ENCODE measurements at places on chromosomes 3 and 15.

GRCh38 chr15:64163659-64164362 lies 989 bp upstream of the PPIB start:
- peak; percentile 43 for DNase-seq

DNA sequence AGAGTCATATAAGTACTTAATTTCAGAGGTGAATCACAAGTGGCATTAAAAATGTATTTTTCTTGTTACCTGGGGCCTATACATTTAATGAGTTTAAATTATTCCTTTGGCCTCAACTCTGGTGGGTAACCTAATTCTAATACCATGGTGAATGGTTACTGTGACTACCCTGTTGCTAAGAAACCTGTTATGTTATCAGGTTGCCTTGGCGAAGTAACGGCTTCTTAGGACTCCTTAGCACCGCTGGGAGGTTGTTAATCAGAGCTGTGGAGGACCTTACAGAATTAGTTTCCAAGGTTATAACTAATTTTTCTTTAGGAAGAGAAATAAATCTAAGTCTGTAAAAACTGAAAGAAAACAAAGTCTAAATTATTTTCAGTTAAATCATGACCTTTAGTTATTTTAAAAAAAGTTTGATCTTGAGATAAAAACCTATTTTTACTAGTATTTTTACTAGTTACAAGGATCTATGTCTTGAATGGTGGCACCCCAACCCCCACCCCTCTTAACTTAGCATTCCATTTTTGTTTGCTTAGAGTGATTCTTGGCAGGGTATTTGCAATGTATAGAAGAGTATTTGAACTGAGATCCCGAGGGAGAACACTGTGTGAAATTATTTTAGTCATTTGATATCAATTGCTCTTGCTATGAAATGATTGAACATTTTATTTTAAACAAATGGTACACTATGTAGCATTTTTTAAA lies 155.5 kb downstream of the FNDC3B start:
- DNase-seq: peak; percentile 22

DNA sequence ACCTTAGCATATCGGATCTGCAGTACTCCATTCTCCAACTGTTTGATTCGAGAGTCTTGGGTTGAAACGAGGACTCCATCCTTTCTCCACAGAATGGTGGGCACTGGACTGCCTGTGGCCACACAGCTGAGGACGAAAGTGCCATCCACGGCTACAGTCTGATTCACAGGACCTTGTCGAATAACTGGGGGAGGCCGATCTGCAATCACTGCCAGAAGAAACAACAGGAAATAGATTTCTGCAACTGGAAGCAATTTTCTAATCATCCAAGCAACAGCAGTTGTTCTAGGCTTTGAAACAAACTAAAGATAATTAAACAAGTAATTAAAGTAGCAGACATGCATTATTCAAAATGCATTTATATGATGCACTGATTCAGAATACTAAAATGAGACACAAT lies 1097.7 kb downstream of the ROBO1 start:
- no peak for DNase-seq

DNA sequence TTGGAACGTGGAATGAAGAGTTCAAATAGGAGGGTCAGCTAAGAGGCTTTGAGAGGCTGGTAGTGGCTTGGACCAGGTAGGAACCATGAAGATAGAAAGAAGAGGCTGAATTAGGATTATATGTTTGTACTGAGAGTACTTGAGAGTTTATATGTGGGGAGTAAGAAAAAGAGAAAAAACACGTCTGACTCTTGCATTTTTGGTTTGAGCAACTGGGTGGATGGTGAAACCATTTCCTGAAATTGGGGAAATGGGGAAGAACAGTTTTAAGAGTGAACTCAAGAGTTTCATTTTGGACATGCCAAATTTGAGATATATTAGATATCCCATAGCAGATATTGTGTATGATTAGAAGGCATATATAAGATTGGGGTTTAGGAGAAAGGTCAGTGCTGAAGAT lies 92.9 kb upstream of the TNIK start:
- DNase-seq: no peak

DNA sequence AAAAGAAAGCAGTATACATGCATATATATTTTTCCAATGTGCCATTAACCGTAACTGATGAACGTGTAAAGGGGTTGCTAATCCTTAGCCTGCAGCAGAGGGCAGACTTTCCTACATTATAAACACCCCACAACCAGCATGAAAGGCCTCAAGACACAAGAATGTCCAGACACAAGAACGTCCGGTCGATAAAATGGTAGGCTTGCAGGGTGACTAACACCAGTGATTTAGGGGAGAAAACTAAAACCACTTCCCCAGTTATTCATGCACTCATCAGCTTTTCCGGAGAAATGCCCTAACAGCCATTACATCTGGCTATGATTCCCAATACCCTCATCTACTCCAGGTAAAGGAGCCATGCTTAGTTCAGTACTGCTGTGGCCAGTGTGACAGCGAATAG lies 57.4 kb downstream of the LRTM1 start:
- peak; percentile 1 for DNase-seq

DNA sequence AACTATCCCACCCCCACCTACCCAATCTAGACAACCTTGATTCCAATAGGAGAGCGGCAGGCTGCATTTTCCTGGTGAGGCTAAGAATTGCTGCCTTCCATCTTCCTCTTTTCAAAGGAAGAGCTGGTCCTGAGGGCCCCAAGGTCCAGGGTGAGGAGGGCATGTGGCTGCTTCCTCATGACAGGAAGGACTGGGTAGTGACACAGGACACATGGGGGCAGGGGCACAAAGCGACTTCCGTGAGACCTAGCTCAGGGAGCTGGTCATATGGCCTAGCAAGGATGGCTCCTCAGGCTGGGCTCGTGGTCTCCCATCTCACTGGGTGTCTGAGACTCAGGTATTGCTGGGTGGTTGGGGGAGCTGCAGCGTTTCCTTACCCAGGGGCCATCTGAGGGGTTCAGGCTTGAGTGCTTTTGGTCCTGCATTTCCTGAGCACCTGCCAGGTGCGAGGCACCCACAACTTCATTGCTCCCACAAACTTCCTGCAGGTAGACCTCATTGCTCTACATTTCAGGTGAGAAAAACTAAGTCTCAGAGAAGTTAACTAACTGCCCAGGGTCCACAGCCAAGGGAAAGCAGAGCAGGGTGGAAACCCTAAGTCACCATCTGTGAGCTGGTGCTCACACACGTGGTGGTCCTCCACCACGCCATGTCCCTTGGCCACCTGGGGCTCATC lies 160.0 kb upstream of the TLE3 start:
- DNase-seq: no peak

GRCh38 chr15:60391722-60392315 lies 6.0 kb downstream of the ANXA2 start:
- DNase-seq: no peak

GRCh38 chr3:15514663-15515340 lies 6.7 kb downstream of the COLQ start:
- DNase-seq: no peak

DNA sequence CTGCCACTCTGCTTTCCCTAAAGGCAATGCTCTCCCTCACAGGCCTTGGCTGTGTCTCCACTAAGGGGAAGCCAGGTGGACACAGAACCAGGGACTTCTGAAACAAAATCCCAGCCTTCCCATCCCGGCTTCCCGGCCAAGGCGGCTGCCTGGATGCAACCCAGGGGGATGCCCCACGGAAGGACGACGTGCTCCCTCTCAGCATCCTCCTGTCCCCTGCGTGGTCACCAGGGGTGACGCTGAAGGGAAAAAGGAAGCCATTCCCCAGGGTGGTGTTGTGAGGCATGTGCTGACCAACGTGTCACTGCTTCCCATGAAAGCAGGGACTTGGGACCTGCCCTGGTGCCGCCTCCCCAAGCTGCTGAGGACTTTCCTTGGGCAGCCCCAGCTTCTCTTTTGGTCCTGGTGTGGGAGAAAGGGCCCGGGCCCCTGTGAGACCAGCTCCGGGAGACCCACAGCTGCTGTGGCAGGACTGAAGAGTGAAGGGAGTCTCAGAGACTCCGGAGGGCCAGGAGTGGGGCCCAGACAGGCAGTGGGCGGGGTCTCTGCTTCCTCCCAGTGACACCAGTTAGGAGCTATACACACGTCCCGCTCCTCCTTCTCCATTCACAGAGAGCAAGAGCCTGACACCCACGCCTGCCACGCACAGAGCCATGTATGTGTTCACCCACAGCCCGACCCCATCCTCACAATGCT lies 139.2 kb downstream of the NUP210 start:
- no peak for DNase-seq

DNA sequence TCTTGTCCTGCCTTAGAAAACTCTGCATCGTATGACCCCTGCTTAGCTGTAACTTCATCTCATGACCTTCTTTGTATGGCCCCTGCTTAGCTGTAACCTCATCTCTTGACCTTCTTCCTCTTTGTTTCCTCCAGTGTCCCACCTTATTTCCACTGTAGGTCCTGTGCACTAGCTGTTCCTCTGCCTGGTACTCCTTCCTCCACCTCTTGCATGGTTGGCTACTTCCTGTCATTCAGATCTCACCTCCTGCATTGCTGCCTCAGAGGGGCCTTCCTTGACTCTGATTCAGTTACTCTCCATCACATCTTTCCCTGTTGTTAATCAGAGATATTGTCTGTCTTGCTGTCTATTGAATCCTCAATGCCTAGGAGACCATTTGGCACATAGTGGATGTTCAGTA lies 63.2 kb downstream of the PDE8A start:
- no peak for DNase-seq

- no peak for DNase-seq
Observed at GRCh38 chr15:40435023-40435709, 5.6 kb upstream of the BAHD1 start.

DNA sequence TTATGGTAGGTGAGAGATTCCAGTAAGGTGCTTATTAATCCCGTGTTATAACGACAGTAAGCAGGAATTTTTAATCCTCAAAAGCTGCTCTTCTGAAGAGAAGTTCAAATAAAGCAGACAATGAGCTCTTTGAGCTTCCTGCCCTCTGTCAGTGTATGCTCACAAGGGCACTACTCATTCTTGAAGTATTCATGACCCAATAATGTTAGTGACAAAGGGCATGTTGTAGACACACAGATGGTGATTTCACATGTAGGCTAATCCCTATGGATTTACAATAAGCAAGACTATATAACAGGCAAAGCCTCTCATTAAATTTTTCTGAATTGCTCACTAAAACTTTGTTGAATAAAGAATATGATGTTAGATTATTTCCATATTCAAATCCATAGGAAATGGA lies 578.6 kb downstream of the RSL24D1 start:
- DNase-seq: no peak

GRCh38 chr3:108477511-108478147 lies 32.8 kb downstream of the MYH15 start:
- DNase-seq: peak; percentile 74

DNA sequence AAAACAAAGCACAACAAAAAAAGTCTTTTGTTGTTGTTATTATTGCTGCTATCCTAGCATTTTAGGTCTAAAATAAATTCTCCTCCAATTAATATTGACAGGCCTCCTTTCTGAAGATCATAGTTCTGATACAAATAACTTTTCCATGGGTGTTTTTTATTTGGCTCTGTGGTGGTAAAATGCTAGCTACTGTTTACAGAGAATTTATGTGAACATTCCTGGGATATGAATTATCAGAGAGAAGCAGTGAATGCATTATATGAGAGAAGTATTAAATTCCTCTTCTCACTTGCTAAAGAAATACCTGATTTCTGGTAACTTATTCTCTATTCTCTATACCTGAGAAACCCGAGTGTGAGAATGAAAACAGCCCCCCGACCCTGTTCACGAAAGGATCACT lies 57.5 kb upstream of the TMCO5A start:
- DNase-seq: no peak

DNA sequence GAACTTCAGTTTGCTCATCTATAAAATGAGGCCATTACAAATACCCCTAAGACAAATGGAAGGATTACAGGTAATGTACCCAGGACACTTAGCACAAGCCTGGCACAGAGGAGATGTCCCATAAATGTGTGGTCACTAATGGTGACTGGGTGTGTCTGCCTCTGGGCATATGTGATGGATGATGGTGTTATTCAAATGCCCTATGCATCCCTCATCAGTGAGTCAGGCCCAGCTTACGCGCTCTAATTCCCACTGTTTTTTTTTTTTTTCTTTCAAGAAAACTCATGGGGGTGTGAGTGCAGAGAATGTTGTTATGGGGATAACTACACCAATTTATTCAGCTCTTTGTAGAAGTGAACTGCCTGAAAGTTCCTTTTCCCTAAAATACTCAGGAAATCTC lies 23.6 kb upstream of the KIF23 start:
- DNase-seq: no peak

DNA sequence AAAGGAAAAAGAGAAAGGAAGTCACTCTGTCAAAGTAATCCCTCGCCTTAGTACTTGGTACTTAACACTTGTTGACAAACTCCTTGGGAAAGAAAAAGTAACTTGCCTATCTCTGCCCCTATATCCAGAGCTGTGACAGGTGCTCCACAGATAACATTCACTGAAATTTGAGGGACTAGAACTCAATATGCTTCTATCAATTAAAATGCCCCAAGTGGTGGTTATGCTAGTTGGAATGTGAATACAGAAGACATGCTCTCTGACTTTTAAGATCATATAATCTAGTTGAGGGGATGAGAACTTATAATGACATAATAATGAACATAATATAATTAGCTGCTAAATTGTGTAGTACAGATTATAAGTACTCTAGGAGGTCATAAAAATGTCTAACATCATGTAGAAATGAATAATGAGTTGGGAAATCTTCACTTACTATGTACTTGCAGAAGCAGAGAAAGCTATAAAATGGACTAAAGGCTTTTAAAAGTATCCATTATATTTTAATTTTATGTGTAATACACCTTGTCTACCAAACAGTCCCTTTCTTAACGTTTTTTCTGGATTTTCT lies 153.1 kb upstream of the CCDC54 start:
- no peak for DNase-seq

GRCh38 chr3:4979428-4980228 lies at the start of gene BHLHE40:
TSS of gene BHLHE40 (plus strand) at chr3:4979437. CDS start at chr3:4979719, 282 bp downstream.
- no peak for DNase-seq

- no peak for DNase-seq
Observed at GRCh38 chr3:187648177-187648576, 22.0 kb downstream of the SST start.

- DNase-seq: no peak
Observed at GRCh38 chr3:196492080-196492479, 11.5 kb downstream of the RNF168 start.

DNA sequence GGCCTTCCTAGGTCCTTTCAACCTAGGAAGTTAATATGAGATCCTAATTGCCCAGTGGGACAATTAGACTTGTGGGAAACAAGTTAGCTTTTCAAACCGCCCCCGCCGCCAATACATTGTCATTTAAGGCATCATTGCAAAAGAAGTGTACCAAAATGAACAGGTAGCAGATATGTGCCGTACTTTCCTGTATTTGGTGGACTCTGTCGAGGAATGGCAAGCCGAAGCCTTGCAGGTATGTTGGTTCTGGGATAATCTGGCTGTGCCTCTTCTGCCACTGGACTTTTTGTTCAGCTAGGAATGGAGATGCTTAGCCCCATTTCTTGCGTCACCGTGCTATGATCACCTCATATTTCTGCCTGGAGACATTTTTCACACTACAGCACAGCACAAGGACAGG lies 157.5 kb downstream of the CACNA1D start:
- DNase-seq: no peak

Measured in NAMALWA (cell line).